OCI-M1 (cell line): ENCODE measurements at places on chromosomes 7 and 10.

GRCh38 chr7:129469930-129470329 is 32.4 kb upstream of the SMKR1 start:
- DNase-seq = no peak

DNA sequence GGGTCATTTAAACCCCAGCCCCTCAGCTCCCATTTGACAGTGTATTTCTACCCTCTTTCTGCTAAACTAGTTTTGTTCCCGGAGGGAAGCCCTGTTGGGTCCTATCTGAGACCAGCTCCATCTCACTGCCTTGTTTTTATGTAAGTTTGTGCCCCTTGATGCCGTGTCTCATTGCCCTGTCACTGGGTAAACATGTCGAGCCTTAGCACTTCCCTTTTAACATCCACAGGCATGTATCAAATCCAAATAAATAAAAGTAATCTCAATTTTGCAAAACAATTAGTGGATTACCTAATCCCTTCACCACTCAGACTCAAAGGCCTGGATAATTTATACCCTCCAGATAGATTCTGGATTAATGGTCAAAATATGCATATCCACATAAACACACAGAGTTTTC is 115.7 kb downstream of the CACNA2D1 start:
- no peak for DNase-seq

GRCh38 chr7:15905251-15906040 is 219.0 kb upstream of the MEOX2 start:
- DNase-seq = peak; percentile 2

GRCh38 chr10:6224781-6225180 is 22.0 kb downstream of the PFKFB3 start:
- no peak for DNase-seq

DNA sequence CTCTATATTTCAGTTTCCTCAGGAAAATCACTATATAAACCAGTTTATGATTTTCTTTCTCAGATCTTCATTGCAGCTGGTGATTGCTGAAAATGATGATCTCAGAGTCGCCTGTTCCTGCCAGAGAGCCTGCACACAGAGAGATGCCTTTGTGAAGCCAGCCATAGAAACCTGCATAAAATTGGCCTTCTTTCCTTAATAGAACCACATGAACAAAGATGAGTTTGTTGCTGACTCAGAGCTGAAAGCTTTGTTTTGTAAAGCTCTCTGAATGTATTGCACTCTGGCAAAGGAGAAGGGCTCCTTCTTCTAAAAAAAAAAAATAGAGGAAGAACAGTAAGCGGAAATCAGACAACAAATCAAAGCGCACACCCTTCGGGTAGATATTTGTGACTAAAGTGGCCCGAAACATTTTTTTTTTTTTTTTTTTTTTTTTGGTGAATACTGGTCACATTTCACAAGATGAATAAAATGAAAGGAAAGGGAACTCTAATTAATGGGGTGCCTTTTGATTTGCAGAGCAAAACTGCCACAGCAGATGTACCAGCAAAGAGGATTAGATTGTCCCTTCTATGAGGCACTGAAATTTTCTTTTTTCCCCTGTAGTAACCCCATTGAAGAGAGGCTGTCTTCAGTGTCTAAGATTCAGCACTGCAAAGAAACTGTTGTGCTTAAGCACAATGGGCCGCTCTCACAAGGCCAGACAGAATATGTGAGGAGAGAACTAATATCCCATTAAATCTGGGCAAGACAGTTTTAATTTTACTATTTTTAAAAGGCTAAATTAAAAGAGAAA is 75.1 kb upstream of the PTPRZ1 start:
- DNase-seq = no peak

GRCh38 chr10:48567346-48567745 is 37.5 kb downstream of the ARHGAP22 start:
- DNase-seq = no peak

DNA sequence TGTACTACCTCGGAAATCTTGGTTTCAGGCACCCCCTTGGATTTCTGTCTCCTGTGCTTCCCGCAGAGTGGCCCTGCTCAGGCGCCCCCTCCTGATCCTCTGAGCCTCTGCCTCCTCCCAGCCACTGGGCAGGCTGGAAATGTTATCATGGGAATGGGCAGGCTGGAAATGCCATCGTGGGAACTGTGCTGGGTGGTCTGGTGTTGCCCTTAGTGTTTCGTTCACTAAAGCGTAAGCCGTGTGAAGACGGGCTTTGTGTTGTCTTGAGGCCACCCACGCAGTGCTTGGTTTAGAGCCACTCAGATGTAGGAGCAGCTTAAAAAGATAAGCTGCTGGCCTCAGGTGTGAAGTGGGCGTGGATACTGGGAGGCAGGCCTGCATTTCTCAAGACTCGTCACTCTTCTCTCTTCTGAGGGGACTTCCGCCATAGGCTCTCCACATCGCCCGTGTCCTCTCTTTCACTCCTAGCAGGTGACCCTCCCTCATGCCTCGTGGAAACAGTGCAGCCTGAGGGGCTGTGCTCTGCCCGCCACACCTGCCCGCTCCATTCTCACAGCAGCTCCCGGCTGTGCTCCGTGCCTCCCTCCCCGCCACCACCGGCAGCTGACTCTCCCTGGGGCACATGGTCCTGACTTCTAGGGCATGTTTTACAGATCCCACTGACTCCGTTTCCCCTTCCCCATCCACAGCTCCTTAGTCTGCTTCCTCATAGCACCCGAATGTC is 28.5 kb downstream of the PPP2R2D start:
- DNase-seq = no peak

DNA sequence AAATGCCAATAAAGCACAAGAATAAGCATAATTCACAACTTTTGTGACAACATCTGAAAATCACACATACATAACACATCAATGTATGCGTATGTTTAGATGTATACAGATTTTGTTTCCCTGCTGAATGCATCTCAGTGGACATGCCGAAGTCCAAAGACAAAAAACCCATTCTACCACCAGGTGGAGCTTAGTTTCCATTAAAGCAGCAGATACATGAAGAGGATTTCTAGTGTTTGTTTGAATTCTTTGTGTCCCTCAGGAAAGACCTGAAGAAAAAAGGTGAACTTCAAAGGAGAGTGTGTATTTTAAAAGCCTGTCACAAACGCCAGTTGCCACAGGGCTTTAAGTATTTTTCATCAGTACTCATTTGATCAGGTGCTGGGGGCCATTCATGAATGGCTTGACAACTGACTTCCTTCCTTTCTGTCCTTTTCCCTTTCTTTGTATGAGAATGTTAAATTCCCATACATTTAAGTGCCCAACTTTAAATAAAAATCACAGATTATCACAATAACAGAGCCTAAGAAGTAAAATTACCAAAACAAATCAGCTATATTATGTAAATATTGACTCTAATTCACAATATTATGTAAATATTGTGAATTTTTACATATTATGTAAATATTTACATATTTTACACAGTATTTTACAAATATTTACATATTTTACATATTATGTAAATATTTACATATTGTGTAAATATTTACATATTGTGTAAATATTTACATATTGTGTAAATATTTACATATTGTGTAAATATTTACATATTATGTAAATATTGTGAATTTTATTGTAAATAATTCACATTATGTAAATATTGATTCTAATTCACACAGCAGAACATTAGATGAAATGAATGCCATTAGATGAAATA is 343.0 kb downstream of the CRPPA start:
- peak; percentile 78 for DNase-seq

- DNase-seq = no peak
These were observed 238.8 kb downstream of the ZEB1 start for GRCh38 chr10:31557854-31558253.

DNA sequence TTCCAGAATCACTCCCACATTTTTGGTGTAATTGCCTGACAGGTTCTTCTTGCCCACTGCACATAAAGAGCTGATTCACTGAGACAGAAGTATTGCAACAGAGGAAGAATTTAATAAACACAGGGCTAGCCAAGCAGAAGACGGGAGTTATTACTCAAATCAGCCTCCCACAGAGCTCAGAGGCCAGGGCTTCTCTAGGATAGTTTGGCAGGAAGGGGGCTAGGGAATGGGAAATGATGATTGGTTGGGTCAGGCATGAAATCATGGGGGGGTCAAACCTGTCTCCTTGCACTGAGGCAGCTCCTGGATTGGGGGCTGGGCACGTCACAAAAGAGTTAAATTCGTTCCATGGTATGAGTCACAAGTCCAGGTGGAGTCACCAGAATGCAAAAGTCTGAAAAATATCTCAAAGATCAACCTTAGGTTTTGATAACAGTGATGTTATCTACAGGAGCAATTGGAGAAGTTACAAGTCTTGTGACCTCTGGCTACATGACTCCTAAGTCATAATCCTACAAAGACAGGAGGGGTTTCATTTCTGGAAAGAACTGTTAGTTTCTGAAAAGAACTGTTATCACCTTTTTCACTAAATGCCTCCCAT is 30.2 kb upstream of the ERCC6 start:
- no peak for DNase-seq

DNA sequence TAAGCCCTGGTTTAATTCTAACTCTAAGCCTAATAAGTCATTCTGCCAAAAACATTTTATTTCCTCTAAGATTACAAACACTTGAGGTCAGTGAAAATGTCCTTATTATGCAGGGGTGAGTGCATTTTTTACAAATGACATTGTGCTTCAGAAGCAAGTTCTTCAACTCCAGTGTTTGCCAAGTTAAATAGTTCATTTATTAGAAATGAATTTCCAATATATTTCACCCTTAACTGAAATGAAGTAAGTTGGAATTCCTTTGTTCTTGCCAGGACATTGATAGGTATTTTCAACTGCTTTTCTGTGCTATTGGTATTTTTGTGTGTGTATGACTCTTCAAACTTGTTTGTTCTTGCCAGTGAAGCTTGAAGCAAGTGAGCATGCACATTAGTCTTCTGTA is 89.5 kb upstream of the CCDC6 start:
- no peak for DNase-seq

DNA sequence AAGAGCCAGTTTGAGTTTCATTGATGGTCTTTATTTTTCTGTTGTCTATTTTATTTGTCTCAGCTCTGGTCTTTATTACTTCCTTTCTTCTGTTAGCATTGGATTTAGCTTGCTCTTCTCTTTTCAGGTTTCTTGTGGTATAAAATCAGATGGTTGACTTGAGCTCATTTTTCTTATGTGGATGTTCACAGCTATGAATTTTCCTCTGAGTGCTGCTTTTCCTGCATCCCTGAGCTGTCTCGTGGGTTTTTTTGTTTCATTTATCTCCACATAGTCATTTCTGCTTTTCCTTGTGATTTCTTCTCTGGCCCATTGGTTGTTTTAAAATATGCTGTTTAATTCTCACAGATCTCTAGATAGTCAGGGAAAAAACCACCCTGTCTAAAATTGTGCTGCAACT is 19.7 kb downstream of the ADGRA1 start:
- DNase-seq = no peak

- no peak for DNase-seq
These were observed 22.3 kb upstream of the INMT start for GRCh38 chr7:30729642-30730041.

DNA sequence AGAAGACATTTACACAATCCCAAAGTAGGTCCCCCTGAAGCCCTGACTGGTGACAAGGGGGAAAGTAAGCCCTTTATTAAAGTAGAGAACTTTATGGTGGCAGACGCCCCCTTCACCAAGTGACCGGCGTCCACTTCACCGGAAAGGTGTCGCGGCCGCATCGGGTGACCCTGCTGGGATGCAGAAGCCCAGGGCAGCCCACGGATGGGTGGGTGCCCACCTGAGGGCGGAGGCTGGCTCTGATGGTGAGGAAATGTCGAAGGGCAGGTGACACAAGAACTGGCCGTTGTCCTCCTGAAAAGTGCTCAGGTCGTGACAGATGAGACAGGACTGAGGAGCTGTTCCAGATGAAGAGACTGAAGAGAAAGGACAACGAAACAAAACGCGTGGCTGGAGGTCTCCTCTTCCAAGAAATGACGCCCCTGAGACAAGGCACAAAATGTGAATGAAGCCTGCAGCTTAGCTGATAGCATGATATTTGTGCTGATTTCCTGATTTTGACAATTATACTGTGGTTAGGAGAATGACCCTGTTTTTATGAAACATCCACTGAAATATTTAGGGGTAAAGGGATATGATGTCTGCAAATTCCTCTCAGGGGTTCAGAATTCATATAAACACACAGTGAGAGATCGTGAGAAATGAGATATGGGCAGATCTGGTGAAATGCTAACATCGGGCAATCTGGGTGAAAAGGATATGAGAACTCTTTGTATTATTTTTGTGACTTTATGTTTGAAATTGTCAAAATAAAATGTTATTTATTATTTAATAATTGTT is 123.9 kb downstream of the PRKAG2 start:
- DNase-seq = no peak

DNA sequence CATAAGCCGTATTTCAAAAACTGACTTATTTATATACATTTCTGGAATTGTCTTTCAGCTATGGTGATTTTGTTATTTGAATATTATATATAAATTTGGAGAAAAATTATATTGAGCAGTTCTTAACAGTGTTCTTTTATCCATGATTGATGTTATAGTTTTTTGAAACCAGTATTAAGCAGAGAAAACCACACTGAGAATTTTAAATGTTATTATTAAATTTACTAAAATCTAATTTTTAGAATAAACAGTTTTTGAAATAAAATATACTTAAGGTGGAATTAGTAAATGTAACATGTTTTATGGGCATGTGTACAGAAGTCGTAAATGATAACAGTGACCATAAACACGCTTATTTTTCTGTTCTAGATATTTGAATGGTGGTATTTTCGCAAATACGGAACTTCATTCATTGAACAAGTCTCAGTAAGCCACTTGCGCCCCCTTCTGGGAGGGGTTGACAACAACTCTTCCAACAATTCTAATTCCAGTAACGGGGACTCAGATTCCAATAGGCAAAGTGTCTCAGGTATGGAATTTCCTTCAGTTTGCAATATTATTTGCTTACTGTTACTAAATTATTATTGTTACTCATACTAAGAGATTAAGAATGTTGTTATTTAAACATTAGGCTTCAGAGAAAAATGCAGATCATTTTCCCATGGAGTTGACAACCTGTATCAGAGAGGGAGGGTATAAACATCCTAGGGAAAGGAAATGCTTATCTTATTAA is 166.1 kb downstream of the ST7 start:
- DNase-seq = peak; percentile 84

- no peak for DNase-seq
These were observed 63.0 kb downstream of the INSIG1 start for GRCh38 chr7:155360495-155361345.

- no peak for DNase-seq
These were observed 105.0 kb downstream of the KMT2C start for GRCh38 chr7:152330827-152331226.
